ENCODE measurements at places on chromosomes 1 and 21.

GRCh38 chr1:180291004-180291403, 60.9 kb downstream of the LHX4 start:
- DNase-seq = no peak

DNA sequence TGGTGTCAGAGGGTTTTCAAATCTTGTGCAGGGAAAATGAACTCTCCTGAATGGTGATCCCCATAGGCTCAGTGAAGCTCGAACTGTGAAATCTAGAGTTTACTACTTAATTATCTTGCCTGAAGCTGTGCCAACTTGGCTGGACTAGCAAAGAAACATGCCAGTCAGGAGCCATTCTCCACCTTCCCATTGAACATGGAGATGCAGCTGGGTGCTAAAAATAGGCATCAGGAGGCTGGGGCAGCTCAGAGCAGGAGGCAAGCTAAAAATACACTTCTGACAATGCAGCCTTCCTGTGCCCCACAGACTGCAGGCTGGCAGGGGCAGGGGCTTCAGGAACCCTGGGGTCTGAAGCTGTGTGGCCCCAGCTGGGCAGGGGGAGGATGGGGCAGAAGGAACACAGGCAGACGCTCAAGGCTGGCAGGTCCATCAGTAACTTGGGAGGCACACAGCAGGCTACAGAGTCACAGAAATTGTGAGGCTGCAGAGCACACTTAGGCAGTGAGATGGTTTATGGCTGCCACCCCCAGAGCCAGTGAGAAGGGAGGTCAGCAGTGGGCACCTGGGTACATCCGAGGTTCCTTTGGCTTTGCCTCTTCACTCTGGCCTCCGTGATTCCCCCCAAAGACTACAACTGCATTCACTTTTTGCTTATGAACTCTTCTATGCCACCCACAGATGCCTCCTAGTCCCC, 155.4 kb upstream of the KCND3 start:
- peak; percentile 30 for DNase-seq

GRCh38 chr1:229043115-229043514, 227.8 kb upstream of the RAB4A start:
- no peak for DNase-seq

GRCh38 chr1:223714849-223715603, 2.7 kb downstream of the CAPN2 start:
- DNase-seq = peak; percentile 9

DNA sequence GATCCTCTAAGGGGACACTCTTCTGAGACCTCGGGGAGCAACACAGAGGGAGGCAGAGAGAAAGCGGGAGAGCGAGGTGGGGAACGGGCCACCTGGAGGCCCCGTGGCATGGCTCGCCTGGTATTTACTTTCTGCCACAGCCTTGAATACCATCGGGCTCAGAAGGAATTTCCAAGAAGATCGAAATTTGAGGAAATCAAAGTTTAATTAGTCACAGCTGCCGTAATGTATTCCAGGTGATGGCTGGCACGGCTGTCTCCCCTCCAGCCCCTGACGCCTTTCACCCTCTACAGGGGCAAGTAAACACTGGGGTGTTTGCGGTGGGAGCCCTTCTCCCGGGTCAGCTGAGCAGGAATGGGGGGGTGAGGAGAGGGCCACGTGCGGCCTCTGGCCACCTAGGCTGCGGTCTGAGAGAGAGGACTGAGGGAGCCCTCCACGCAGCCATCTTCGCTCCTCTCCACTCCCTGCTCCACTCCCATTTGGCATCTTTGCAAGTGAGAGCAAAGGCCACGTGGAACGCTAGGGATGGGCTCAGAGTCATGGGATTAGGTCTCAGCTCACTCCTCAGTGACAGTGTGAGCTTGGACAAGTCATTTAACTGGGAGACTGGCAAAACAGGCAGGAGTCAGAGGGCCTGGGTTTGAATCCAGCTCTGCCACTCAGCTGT, 125.2 kb downstream of the SYF2 start:
- no peak for DNase-seq

DNA sequence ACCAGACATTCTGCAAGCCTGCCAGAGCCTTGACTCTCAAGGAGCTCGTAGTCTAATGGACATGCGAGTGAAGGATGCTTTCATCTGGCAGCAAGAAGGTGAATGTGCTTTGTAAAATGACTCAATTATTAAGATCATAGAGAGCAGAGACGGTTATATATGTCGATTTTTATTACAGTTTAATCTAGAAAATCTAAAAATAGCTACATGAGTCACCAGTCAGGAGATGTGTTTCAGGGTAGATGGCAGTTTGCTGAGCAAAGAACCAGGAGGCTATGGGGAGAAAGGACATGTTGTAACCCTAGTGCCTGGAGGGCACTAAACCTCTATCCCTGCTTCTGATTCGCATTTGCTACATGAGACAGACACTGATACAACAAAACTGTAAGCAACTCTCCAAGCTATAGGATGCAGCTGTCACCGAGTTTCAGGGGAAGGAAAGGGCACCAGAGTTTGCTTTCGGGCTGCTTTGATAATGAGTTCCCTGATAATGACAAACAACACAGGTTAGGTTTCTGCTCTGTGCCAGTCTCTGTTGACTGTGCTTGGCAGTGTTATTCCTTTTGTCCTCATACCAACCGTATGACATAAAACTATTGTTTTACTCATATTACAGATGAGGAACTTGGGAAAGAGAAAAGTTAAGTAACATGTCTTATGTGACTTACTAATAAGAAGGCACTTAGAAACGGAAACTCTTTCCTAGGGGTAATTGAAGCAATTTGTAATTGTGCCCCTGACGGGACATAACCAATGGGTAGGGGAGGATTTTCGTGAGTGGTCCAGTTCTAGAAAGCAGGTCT, 43.2 kb downstream of the C1orf198 start:
- peak; percentile 84 for DNase-seq

DNA sequence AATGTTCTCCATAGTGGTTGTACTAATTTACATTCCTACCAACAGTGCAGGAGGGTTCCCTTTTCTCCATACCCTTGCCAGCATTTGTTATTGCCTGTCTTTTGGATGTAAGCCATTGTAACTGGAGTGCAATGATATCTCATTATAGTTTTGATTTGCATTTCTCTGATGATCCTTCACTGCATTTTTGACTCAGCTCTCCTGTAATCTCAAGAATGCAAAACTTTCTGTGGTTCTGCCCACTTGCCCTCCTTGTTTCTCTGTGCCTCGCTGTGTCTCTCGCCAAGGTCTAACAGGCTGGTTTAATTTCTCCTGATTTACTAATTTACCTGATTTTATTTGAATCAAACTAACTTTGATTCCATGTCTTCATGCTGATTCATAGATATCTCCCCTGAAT, 407.9 kb downstream of the ZP4 start:
- no peak for DNase-seq

- DNase-seq = no peak
Observed at GRCh38 chr1:49424782-49425181, 599.0 kb downstream of the AGBL4 start.

GRCh38 chr1:209168204-209168603, 415.3 kb upstream of the CAMK1G start:
- no peak for DNase-seq

- DNase-seq = no peak
Observed at GRCh38 chr1:60342569-60342968, 269.0 kb upstream of the C1orf87 start.

GRCh38 chr1:2009101-2010053, 5.8 kb upstream of the CFAP74 start:
- DNase-seq = no peak

DNA sequence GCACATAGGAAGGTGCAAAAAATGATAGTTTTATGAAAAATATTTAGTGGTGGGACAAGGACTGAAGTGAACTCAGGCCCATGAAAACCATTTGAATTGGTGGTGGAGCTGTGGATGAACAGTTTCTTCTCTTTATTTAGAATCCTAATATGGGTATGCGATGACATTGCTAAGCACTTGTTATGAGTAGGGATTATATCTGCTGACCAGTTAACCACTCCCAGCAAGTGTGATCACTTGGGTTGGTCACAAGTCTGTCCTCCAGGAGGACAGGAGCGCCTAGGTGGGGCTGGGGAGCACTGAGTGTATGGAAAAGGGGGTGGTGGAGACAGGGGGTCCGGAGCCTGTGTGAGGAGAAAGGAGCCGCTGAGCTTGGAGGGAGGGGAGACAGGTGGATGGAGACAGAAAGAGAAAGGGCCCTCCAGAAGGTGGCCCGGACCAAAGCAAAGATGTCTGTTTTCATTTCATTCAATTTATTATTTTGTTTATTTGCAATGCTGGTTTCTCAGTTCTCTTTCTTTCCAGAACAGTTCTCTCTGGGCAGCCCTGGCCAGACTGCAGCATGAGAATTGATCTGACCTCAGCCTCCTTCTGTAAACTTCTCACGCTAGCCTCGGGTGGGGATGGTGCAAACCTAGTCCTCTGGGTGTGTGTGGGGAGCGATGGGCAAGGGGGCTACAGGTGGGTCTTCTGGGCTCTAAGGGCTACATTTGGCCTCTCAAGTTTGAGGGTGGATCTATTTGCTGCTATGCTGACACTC, 9.9 kb upstream of the ZSCAN20 start:
- no peak for DNase-seq

DNA sequence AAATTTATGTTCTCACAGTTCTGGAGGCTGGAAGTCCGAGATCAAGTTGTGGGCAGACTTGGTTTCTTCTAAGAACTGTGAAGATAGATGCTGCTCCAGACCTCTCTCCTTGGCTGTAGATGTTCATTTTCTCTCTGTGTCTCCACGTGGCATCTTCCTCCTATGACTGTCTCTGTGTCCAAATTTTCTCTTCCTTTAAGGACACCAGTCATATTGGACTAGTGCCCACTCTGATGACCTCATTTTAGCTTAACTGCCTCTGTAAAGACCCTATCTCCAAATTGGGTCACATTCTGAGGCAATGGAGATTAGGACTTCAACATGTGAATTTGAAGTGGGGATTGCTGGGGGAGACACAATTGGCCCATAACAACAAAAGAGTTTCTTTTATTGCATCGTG, 125.3 kb upstream of the ETS2 start:
- no peak for DNase-seq

DNA sequence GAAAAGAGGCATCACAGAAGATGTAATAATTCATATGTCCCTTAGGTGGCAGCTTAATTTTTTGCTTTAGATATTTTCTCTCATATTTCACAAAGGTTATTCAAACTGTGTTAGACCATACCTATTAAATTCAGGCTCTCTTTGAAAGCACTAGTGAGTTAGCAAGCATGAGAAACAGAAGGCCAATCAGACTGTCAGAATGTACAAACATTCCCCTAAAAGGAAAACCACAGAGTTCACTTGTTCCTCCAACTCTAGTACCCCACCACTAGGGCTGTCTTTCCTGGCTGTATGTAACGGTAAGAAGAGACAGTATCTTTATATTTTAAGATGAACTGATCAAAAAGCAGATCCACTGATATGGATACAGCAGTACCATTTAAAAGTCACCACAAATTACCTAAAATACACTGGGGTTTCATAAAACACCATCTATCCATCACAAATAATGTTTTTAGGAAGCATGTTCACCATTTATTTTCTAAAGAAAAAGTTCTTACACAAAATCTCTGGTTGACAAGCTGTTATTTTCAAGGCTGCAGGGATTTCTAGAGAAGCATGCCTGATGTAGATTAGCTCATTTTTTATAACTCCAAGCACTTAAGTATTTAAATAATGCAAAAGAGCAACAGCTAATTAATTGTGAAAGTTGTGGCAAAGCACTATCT, 1.8 kb downstream of the ARPC5 start:
- peak; percentile 84 for DNase-seq

GRCh38 chr1:88472298-88472697, 211.8 kb upstream of the PKN2 start:
- no peak for DNase-seq

DNA sequence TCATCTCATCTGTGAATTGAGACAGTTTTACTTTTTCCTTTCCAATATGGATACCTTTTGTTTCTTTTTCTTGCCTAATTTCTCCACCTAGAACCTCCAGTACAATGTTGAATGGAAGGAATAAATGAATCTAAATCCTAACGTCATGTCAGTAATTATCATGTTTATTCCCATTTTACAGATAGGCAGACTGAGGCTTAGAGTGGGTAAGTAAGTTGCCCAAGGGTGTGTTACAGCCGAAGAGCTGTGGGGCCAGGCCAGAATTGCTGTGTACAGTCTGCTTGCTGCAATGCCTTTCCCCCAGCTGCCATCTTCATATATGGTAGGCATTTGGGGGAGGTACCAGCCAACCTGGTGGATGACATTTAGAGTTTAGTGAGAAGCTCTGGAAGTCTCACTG, 162.7 kb downstream of the CAMTA1 start:
- DNase-seq = no peak

- DNase-seq = no peak
Observed at GRCh38 chr1:18735224-18735997, 104.8 kb downstream of the PAX7 start.

- peak; percentile 40 for DNase-seq
Observed at GRCh38 chr1:116580446-116581322, 9.9 kb upstream of the CD58 start.

- DNase-seq = no peak
Observed at GRCh38 chr1:174991473-174991872, 8.3 kb upstream of the CACYBP start.

DNA sequence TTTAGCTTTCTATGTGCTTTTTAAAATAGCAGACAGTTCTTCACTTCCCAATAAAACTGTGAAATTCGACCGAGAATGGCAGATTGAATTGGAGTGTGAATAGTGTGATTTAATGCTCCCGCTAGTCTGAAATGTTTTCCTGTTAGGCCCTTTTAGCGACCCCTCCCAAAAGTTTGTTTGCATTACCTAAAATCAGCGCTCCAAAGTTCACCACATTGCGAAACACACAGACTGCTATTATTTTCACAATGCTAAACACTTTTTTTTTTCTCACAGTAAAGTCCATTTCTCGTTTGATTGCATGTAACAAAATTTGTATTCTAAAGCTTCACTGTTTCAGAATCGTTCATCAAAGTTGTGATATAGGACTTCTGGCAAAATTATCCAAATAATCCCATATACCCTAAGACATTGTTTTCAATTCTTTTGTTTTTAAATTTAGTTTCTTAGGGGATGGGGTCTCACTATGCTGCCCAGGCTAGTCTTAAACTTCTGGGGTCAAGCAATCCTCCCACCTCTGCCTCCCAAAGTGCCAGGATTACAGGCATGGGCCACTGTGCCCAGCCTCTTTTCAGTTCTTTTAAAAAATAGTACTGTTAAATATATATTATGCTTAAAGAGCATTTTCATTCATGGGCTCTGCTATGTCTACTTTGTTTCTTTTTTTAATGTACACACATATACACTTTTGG, 76.5 kb upstream of the USH2A start:
- DNase-seq = no peak

DNA sequence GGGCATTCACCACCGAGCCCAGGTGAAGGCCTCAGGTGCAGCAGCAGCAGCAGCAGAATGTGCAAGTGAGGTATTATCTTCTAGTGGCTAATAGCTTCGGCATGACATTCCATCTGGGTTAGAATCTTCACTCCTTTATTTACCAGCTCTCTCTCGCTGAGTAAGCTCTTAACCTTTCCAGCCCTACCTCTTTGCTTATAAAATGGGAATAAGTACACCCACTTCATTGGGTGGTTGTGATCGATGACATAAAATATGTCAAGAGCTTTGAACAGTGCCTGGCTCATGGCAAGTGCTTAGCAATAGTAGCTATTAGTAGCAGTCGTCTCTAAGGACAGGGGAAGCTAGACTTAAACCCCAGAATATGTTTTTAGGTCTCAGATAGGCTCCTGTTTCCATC, 149.5 kb downstream of the NOS1AP start:
- no peak for DNase-seq
